ENCODE measurements at places on chromosomes 4 and X.

DNA sequence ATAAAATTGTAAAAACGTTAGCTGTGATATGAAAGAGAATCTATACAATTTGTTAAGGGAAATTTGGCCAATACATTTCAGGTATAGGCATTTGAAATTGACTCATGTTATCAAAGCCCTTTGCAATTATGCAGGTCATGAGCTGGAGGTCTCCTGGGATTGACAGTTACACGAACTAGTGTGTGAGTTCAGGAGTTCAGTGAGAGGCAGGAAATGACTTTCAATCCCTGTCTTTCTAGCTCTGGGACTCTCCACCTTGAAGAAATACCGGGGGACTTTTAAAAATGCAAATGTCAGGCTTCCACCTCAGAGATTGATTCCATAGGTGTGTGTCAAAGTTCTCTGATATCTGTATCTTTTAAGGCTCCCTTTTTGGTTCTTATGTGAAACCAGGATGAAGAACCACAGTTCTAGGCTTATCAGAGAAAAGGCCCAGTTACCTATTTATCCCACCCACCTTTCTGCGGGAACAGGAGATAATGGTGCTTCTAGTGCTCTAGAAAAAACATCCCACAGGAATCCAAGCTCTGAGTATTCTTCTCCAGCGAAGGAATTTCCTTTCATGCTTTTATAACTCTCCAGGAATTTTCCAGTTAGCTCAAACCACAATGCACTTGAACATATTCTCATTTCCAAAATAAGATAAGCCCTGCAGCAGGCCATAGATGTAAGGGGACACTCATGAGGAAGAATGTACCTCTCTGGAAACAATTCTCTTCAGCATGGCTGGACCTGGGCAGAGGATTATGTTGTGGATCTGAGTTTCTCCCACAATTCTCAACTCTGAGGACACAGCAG lies 501.0 kb downstream of the IDS start:
- DNase-seq: peak; percentile 66

- DNase-seq: peak; percentile 30
Observed at GRCh38 chr4:21768349-21769310, 179.9 kb downstream of the KCNIP4 start.

DNA sequence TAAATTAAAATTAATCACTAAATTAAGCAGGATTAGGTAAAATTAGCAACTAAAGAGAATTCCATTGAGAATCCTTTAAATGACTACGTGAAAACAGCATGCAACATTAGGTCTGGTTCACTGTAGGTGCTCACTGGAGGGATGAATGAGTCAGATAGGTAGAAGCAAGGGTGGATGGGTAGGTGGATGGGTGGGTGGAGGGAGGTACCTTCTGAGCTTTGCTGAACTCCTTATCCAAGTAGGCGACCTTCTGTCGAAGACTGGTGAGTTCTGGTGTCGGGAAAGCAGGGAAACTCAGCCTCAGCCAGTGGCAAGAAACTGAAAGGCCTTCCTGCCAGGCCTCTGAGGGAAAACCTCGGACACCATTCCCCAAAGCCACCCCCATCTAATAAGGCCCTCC lies 3.0 kb downstream of the GRIPAP1 start:
- DNase-seq: no peak

DNA sequence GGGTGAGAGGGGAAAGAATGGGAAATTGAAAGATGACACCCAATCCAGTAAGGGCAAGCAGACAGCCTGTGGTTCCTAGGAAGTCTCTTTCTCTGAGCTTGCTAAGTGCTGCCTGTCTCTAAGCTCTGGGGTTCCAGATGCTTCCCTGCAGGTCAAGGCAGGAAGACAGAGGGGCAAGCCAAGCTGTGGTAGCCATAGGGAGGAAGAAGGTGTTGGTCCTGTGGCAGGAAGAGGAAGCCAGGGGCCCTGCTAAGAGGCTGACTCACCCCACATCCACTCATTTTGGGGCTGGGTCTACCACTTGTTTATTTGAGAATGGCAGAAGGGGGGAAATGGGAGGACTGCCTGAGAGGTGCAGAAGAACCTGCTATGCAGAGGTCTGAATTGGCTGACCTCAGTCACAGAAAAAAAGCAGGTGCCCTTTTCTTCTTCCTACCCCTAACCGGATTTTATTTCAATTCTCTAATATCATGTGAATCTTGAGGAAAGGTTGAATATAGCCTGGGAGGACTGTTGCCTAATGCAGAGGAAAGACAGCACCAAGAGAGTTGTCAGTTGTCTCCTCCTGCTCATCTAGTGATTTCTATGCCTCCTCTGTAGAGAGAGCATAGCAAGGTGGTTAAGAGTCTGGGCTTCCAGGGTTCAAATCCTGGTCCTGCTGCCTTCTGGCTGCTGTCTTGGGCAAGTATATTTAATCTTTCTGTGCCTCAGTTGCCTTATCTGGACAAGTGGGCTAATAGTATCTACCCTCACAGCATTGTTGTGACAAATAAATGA lies 27.4 kb downstream of the HOPX start:
- no peak for DNase-seq

DNA sequence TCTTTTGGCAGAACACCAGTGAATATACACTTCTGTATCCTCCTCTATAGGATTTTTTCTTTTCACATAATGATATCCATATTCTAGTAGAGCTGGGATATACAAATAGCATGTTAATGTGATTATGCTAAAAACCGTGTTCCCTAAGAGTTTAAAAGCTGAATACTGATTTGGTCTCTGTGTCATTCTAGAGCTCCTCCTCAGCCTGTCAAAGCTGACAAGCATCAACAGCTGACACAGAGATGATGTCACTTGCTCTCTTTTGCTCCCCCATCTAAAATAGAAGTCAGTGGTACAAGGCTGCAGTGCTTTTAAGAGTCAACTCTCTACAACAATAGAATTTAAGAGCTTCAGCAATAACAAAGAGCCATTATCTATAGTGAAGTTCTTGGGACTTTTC lies 17.1 kb upstream of the HERC3 start:
- DNase-seq: no peak

GRCh38 chrX:117972711-117973109 lies 143.9 kb downstream of the KLHL13 start:
- DNase-seq: no peak

DNA sequence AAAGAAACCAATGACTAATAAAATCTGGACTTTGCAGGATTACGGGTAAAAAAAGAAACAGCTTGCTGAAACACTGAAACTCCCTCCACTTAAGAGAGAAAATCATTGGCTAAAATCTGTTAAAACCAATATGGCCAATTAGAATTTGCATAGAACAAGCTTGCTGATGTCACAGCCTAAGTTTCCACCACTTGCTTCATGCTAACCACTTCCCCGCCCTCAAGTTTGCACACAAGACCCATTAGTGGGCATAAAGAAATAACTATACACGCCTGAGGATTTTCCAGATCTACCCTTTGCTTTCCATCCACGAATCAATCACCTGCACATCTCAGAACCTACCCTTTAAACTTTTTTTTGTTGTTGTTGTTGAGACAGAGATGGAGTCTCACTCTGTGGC lies 42.7 kb upstream of the PHEX start:
- DNase-seq: no peak

DNA sequence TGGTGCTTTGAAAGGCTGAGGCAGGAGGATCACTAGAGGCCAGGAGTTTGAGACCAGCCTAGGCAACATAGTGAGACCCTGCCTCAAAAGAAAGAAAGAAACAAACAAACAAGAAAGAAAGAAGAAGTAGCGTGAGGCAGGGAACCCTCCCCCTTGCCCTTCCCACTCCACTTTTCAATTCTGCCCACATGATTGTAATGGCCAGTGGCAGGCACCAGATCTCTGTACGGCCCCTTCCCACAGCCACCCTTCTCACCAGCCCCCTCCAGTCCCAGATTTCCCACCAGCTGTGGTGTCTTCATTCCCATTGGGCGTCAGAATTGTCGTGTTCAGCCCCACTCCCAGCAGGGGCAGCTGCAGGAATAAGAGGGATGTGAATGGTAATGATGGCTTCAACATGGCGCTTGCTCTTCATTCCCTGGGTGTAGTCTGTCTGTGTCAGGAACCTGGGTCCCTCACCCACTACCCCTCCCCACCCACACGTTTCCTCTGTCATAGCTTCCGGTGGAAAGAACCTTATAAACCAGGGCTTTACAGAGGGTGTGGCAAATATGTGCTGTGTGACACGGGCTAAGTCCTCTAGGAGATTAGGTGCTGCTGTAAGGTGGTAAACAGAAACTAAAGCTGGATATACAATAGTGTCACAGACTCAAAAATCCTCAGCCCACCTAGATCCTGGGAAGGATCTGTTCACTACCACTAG lies at the start of gene IL2RG:
Gene IL2RG (minus strand): TSS at position 437 of the 703 bp plus-strand sequence. CDS start 38 bp downstream, at position 399.
- DNase-seq: no peak

GRCh38 chr4:89509708-89510281 lies 202.2 kb upstream of the GPRIN3 start:
- DNase-seq: peak; percentile 75

- peak; percentile 47 for DNase-seq
Observed at GRCh38 chrX:136185401-136186022, 38.2 kb downstream of the FHL1 start.

- DNase-seq: no peak
Observed at GRCh38 chrX:1062351-1062750, 150.1 kb downstream of the CRLF2 start.
